Stimulated activated CD4-positive, alpha-beta T cell treated with anti-CD3 and anti-CD28 coated beads, Interleukin-1b, Interleukin-23, amount 100 ng/mL, for 24 hours (primary cell): ENCODE measurements at places on chromosomes 4 and X.

- DNase-seq, result no peak
Measured at GRCh38 chrX:119228512-119229252, 7.4 kb upstream of the PGRMC1 start.

DNA sequence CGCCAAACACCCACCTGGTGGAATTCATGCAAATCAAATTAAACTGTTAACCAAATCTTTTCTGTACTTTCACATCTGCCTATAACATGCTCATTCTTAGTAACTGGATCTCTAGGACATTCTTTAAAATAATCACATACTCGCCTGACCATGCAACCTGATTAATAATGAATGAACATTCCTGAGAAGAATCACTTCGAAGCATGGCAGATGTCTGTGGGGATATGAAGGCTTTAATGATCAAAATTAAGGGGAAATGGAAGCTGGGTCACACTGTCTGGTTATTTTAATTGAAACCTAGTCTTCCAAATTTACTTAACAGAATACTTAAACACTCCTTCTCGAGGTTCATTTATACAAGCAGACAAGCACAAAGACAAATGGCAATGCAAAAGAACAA lies 44.2 kb downstream of the MID1 start:
- no peak for DNase-seq

GRCh38 chr4:4763822-4764557 lies 95.5 kb upstream of the MSX1 start:
- DNase-seq, result no peak

GRCh38 chr4:162707962-162708361 lies 458.7 kb downstream of the NAF1 start:
- DNase-seq, result no peak

DNA sequence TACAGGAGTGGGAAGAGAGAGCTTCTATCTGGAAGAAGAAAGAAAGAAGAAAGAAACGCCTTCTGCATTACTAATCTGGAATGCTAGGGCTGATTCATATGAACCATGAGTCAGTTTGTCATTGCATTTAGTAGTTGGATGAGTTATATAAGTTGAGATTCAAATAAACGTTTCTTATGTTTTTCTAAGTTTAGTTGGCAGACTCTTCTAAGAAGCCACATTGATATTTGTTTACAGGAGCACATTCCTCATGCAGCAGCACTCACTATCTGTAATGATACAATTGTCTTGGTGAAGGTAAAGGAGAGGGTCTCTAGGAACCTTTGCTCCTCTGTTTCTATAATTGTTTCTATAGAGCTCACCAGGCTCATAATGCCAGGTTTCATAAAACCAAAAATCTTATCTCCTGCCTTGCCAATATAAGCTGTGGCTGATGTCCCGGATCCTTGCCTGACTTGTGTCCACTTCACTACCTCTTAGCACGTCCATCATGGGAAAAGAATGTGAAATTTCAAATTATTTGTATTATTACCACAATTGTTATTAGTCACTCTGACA lies 39.5 kb downstream of the HOPX start:
- DNase-seq, result no peak

- no peak for DNase-seq
Measured at GRCh38 chrX:29587107-29587506, 628.3 kb upstream of the MAGEB2 start.

GRCh38 chr4:112403101-112403945 lies 106.2 kb downstream of the ALPK1 start:
- no peak for DNase-seq
